ENCODE measurements at places on chromosomes 11 and 22.
A peak's percentile ranks its signal among the peaks of the same experiment; 100 is the strongest.

GRCh38 chr11:102470251-102470650, 17.7 kb upstream of the TMEM123 start:
- no peak for DNase-seq

DNA sequence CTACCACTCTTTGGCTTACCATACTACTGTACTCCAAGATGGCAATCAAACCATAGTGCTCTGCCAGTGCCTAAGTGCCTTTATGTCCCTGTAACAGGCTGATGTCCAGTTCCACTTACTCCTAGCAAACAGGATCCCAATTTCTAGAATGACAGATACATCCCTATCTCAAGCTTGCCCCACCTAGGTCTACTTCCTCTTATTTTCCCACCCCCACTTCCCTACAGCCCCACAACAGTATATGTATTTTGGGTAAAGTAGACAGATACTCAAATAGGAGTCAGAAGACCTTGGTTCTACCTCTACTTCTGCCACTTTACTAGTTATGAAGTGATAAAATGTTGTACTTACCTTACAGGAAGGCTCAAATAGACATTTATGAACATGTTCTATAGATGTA, 24.1 kb downstream of the SIK3 start:
- DNase-seq = no peak

DNA sequence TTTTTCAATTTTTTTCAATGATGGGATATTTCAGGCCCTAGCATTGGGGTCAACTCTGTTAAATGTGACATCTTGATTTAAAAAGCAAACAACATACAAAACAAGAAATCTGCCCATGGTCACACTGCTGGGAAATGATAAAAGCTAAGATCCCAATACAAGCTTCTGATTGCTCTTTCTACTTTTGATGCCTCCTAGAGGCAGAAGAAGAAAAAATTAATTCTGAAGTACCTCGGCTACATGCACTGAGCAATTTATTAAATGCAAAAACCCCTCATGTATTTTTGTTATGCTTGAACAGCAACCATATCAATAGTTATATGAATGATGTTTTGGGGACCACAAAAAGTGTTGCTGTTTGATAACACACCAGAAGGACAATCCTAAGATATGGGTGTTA, 342.1 kb upstream of the NARS2 start:
- DNase-seq = no peak

DNA sequence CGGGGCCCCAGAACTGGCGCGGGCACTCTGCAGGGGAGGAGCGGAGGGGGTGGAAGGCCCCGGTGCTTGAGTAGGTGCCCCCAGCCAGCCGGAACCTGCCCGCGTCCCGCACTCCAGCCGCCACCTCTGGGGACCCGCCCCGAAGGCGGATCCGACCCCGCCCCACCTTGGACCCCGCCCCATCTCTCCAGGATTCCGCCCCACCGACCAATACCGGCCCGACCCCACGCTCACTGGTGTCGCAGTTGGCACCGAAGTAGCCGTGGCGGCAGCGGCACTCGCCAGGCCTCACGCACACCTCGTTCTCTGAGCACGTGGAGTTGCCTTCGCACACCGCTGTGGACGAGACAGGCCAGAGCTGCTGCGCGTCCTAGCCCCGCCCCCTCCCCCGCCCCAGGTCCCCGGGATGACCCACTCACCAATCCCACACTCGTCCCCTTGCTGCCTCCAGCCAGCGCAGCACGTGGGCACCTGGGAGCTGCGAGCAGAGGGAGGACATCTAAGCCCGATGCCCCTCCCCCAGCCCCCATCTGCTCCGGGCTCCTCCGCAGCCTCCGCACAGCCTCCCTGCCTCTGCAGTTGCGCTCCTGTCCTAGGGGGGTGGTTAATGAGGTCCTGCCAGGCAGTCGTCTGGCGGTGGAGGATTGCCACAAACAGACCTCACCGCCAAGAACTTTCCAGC, 6.0 kb downstream of the SCARF2 start:
- no peak for DNase-seq

GRCh38 chr11:6737872-6738466, 33.8 kb downstream of the OR2AG2 start:
- no peak for DNase-seq

DNA sequence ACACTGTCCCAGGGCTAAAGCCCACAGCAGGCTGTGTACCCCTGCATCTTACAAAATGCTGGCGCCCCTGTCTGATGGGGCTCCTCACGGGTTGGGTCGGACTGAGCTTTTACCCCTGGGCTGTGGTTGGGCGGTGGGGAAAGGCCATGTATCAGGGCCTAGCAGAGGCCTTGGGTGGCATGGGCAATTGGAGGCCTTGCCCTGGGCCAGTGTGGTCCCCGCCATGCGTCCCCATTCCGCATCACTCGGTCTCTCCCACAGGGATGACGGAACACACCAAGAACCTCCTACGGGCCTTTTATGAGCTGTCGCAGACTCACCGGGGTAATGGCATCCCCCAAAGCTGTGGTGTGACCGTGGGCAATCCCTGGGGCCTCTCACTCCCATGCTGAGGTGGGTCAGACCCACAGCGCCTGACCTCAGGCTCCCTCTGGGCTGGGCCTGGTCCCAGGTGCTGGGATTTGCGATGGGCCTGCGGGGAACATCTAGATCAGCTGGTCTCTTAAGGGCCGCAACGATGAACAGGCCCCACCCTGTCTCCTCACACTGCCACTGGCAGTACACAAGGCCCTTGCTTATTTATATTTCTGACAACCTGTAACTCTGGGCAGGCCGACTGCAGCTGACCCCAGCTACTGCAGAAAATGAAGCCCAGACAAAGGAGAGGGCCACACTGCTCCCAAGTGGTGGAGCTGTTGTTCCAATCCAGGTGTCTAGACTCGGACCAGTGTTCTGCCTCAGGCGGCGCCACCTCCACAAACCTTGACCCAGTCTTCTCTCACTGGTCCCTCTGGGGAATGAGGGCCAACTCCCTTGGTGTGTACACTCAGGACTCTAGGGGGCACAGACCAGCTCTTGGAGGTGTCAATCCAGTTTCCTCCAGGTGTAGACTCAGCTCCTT, 12.3 kb downstream of the SLC16A8 start:
- no peak for DNase-seq

GRCh38 chr11:83687787-83688186, 401.6 kb upstream of the CCDC90B start:
- peak; percentile 2 for DNase-seq

- DNase-seq = no peak
Observed at GRCh38 chr11:15489281-15489680, 374.6 kb downstream of the INSC start.

DNA sequence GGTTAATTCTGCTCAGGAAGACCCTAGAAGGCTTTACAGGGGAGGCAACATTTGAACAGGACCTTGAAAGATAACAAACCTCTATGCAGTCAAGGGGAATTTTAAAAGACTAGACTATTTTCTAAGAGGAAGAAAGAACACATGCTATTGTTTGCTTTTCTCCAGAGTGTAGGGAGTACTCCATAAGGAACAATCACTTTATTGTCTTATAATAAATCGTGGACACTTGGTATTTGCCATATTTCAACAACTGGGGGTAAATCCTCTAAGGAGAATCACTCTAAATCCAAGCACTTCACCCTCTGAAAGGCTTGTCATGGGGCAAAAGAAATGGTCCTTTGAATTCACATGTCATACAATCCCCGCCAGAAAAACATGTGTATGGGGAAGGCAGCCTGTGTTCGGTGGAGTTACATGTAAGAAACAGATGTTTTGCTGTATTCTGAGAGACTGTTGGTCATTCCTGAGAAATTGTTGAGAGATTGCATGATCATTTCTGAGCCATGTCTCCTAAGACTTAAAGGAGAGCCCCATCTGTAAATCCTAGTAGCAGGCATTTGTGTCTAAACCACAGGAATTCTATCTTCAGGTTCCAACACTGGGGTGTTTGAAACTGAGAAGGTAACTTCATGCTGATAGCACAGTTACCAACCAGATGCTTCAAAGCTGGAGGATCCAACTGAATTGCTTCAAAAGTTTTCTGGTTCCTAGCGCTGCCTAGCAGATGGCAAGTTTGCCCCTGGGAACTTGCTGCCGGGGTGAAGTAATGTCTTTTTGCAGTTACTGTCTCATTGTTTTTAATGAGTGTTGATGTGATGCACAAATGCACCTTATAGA, 66.8 kb downstream of the FZD4 start:
- DNase-seq = no peak

GRCh38 chr11:31714840-31715239, 96.3 kb downstream of the PAX6 start:
- no peak for DNase-seq

DNA sequence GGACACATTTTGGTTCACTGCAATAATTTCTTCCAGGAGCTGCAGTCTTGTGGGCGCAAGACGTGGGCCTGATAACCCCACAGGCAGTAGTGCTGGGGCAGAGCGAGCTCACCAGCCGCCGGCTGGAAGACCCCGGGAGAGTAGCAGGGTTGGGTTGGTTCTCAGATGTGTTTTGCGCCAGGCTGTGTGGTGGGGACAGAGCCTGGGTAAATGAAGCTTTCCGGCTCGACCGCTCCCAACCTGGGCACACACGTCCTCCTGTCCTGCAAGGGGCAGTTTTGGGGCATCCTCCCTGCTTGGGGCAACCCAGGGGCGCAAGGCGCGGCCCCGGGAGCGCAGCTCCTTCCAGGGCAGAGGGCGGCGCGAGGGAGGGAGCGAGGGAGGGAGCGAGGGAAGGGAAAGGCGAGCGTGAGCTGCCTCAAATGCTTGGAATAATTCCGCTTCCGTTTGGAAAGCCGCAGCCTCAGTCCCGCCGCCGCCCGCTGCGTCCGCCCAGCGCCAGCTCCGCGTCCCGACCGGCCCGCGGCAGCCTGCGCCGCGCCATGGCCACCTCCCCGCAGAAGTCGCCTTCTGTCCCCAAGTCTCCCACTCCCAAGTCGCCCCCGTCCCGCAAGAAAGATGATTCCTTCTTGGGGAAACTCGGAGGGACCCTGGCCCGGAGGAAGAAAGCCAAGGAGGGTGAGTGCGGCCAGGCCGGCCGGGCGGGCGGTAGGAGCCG, at the start of gene PARVA:
Gene PARVA (plus strand): TSS at position 466 of the 718 bp plus-strand sequence. CDS start 77 bp downstream, at position 543.
- no peak for DNase-seq

DNA sequence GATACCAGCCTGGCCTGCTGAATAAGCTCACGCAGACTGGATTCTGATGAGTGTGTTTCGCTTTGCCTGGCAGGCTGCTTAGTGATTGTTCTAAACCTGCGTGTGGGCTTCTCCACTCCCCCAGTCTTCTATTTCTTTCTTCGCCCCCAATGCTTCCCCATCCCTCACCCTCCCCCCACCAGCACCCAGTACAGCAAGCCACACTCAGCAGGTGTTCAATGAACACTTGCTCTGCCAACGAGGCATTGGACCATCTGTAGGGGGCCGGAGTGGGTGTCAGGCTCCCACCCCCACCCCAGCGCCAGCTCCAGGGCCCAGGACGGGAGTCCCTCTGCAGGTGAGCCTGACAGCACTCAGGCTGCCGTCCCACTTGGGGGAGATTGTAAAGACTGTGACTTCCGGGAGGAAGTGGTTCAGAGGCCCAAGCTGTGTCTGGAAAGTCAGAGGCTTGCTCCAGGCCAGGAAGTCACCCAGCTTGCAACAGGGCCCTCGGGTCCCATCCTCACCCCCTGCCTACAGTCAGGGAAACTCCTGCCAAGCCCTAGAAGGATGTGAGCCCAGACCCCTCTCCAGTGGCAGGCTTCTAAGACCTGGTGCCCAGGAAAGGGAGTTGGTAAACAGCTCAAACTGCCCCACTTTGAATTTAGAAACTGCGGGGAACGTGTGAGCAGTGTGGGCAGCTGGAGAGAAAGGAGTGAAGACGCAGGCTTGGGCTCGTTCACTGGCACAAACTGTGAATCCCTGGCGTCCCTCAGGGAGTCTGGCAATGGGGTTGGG, 66.3 kb upstream of the PRDM11 start:
- DNase-seq = no peak

DNA sequence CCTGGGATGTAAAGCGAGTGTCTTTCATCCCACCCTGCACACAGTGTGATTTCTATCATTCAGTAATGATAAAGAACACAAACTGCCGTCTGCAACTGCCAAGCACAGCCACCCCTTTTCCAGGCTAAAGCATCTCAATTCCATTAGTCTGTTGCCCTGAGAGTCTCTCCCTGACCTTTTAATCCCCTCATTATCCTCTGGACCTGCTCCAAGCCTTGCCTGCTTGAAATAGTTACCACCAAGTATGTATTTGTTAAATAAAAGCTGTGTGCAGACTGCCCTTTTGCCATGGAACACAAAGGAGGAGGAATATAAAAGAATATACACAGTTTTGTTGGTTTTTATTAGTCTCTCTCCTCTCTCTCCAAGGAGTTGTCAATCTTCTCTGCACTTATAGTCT, 13.0 kb downstream of the GRAP2 start:
- no peak for DNase-seq

GRCh38 chr11:96758957-96759356, 369.1 kb downstream of the JRKL start:
- DNase-seq = no peak

DNA sequence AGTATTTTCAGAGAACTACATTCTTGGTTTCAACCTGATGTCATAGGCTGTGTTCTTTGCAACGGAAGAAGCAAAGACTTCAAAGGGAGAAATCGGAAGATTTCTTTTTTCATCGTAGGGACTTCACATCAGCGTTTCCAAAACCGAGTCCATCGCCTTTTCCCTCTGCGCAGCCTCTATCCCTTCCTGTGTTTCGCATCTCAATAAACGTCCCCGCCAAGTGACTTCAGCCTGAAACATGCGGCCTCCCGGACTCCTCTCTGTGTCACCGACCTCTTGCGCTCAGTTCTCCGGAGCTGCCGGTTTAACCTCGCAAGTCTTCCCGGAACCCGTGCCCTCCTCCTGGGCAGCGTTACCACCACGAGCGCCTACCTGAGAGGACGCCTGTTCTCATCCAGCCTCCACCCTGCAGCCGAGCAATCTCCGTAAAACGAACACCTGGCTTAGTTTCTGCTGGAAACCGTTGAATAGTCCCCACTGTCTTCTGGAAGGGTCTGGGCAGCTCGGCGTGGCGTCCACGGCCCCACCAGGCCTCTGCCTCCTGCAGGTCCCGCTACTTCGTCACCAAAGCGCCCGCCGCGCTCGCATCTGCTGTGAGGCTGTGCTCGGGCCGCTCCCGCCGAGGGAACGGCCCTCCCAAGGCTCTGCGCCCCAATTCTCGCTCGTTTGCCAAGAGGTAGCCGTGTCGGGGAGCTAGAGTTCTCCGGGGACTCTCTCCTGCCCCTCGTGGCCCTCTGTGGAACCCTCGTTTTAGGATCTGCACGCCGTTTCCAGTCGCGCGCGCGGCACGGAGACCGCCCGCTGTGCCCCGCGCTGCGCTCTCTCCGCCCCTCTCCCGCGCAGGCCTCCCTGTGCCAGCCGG, at the start of gene GLB1L3:
Gene GLB1L3 (plus strand): TSS at position 846 of the 862 bp plus-strand sequence. CDS start 362 bp downstream, outside the sequence.
- peak; percentile 33 for DNase-seq
